ENCODE measurements at places on chromosomes 4 and X.

- DNase-seq: no peak
Measured at GRCh38 chrX:52410439-52411394, 41.9 kb downstream of the XAGE2 start.

DNA sequence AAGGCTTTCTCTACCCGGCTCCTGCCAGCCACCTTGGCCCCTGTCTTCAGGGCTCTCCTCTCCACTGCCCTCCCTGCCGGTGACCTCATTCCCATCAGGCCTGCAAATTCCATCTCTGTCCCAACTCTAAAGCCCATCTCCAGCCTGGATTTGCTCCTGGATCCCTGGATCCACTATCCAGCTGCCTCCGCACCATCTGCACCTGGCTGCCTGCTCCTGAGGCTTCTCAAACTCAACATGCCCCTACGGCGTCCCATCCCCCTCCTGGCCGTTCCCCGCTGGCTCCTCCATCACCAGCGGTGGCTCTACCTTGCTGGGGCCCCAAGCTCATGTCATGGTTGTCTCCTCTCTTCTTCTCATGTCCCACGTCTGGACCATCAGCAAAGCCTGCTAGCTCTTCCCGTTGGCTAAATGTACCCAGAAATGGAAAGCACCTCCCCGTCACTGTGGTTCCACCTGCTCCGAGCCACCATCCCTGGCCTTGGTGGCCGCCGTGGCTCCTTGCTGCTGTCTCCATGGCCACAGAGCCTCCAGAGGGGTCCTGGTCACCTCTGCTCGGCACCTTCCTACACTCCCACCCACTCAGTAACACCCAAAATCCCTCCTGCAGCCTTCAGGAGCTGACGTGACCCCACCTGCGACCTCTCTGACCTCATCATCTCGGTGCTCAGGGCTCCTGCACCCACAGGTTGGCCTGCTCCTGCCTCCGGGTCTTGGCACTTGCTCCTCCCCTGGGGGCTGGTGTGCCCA, 58.5 kb downstream of the ADRA2C start:
- peak; percentile 64 for DNase-seq

- DNase-seq: no peak
Measured at GRCh38 chrX:51851507-51852085, 41.8 kb upstream of the MAGED1 start.

DNA sequence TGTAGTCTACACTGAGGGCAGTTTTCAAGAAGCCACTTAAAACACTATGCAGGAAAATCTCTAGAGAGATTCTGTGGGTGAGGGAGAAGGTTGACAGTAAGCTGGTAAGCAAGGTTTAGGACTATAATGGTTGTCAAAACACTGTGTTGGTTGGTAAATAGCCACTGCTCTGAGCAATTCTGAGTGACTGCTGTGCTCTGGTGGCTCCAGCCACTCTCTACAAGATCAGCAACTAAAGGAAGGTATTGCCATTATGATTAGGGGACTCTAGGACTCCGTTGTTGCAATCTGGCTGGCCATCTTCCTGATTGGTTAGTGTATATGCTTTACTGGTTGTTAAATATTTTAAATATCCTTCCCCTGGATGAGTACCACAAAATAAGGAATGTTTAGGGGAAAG, 5.5 kb upstream of the FAM47E start:
- no peak for DNase-seq

DNA sequence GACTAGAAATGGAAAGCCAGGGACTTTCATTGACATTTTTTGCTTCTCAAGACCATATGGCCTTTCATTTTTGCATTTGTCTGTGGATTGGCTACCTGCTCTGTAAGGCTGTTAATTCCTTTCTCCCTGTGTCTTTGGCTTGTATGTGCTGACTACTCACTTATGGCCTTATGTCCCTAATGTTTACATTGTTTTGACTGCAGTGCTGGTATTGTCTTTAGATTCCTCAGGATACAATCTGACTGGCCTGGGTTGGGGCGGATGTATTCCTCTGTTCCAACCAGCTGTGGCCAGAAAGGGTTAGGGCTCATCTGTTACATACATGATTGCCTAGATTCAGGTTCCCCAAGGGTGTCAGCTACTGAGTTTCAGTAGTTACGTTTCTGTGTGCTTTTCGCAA, 108.1 kb downstream of the RAPGEF2 start:
- no peak for DNase-seq

DNA sequence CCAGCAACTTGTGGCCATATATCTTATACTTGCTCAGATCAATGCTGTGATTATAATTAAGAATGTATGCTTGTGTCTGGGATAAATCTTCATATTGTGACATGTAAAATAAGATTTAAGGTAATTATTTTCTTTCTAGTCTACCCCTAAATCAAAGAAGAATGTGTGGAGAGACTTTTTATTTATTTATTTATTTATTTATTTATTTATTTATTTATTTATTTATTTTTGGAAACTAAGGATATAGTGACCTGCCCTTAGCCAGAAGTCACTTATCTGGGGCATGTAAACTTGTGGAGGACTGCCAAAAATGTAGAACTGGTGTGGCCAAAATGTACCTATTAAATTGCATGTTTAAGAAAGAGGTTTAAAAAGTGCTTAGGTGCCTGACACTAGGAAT, 144.3 kb downstream of the BEND2 start:
- no peak for DNase-seq

DNA sequence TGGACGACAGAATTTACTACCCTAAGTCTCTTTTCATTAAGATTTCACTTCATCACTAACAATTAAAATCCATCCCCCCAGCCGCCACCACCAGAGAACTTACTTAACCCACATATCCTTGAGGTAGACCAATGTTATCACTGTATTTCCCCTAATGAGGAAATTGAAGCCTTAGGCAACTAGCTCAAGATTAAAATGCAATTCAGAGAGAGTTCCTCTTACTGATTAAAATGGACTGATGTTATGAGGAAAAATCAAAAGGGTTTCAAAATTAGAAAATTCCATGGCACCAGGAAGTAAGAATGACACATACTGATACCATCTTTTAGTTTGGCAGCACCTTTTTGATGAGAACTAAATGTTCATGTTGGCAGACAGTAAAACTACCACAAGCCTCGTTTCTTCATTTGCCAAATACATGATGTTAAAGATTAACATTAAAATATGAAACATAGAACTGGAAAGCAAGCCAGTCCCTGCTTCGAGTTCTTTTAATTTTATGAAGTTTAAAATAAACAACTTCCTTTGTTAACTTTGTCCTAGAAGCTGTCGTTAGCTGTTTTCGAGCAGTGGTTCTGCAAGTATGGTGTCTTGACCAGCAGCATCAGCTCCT, 69.3 kb upstream of the CCDC160 start:
- no peak for DNase-seq

Data from chondrocyte (in vitro differentiated cells).